CD4-positive, alpha-beta T cell treated with Interleukin-4 for 1 hour (primary cell): ENCODE measurements at places on chromosomes 5 and 9.

GRCh38 chr5:125113328-125113727, 366.9 kb upstream of the ZNF608 start:
- DNase-seq: no peak

DNA sequence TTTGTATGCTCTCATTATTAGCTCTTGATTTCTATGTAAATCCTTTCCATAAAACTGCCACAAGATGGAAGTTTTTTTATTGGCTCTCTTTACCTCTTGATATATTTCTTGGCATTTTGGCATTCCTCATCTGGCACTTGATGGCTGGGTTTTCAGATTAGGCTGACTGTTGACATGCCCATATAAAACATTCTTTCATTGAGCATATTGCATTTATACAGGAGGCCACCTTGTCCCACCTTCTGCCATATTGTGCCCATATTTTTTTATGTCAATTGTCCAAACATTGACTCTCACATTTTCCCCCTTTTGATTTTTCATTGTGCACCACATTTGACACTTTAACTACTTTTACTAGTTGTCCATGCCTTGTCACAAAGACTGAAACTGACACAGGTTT, 182.9 kb downstream of the MEF2C start:
- DNase-seq: no peak

DNA sequence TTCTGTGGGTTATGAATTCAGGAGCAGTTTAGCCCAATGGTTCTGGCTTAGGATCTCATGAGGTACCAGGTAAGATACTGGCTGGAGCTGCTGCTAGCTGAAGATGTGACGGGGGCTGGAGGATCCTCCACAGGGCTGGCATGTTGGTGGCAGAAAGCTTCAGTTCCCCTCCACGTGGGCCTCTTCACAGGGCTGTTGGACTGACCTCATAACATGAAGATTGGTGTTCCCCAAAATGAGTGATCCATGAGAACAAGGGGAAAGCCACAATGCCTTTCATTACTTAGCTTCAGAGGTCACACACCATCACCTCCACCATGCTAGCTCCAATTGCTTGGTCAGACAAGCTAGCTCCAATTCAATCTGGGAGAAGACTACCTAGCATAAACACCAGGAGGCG, 8.5 kb upstream of the S100Z start:
- no peak for DNase-seq

GRCh38 chr5:102099766-102100331, 196.2 kb downstream of the SLCO4C1 start:
- DNase-seq: no peak

GRCh38 chr9:109855540-109855939, 75.5 kb downstream of the PALM2AKAP2 start:
- DNase-seq: no peak
